Renal pelvis (tissue), 12 donors: ENCODE measurements at places on chromosomes 7 and 10.

- DNase-seq = no peak
Observed at GRCh38 chr7:135234727-135235126, 1.1 kb downstream of the STRA8 start.

DNA sequence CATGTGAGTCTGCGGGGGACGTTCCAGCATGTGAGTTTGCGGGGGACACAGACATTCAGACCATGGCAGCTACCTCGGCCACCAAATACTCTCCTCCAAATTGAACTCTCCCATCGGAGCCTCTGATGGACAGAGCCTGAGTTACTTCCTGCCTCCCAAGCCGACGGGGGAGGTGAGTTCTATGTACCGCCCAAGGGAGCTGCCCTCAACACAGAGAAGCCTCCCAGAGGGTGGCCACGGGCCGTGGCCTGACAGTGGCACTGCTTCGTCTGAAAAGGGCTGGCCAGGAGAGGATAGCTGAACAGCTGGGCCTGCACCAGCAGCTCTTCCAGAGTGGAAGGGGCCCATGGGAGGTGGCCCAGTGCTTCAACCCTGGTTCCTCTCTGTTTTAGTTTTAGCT lies 274.5 kb upstream of the PPP2R2D start:
- no peak for DNase-seq

DNA sequence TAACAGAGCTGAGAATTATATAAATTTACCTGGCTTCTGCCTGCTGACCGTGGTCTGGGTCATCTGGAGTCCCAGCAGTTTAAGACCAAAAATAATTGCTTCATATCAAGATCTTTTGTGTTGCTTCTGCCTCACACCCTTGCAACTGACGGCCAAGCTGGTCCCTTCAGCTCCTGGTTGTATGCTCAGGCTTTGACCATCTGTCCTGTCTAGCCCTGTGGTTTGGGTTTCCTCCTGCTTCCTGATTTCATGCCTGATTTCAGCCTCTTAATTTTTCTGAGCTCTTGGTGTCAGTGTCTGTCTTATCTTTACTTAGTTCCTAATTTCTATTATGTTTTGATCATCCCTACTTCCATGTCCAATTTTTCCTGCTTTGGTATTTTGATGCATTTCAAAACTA lies 87.9 kb upstream of the PLXDC2 start:
- DNase-seq = no peak

DNA sequence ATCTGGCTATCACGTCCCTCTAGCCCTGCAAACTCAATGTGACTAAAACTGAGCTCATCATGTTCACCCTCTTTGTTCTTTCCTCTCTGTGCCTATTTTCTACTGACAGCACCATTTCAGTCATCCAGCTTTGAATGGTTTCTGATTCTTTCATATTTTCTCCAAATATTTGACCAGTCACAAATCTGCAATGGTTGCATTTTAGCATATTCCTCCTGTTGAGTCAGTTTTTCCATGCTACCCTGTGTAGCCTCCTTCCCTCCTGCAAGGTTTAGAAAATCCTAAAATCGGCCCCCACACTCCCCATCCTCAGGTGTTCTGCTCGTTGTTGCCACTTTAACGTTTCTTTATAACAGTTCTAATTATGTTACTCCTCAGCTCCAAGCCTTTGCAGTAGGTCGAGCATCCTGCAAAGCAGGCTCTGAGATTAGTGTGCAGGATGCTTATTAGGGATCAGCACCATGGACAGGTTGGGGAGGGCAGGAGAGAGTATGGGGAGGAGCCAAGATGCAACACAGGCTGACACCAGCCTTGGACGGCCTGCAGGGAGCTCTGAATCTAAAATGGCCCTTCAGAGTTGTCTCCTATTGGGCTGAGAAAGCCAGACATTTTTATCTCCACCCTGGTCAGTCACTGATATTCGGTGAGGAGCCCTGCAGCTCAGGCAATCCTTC lies 531.0 kb upstream of the COBL start:
- peak; percentile 10 for DNase-seq
